Heart right ventricle (tissue), 16 donors: ENCODE measurements at places on chromosomes 2 and 18.

DNA sequence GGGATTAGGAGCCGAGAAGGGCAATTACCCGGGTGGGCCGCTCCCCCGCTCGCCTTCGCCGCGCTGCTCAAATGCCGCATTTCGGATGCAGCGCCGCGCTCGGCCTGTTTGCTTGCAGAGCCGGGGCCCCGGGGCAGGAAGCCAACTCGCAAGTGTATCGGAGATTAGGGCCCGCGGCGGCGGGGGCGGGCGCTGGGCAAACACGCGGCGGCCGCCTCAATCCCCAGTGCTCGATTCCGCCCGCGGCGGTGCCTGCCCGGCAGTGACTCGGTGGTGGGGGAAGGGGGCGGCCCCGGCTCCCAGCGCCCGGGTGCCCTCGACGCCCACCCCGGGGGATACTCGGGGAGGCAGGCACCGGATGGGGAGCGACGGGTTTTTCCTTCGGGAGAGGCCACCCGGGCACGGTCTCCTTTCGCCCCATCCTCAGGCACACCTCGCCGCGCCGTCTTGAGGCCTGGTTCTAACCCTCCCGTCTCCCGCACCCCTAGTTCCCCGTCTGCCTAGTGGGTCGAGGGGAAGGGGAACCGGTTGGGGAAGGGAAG lies 26.6 kb upstream of the NOTO start:
- DNase-seq: peak; percentile 85

DNA sequence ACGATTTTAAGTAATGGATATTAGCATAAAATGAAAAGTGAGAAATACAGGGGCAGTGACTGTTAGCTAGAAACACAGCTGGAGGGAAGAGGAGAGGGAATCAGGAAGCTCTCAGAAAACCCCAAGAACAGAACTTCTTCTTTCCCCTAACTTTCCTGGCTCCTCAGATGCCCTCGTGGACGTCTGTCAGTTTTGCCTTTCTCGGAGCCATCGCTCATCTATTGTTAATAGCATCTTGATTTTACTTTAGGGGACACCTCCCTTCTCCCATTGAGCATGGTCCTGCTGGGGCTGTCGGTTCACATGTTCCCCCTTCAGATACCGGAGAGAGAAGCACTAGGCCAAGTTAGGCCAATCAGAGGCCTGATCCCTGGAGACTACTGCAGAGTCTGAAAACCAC lies 2.3 kb upstream of the PLEK start:
- DNase-seq: no peak

GRCh38 chr2:174666845-174667244 lies 69.2 kb upstream of the WIPF1 start:
- DNase-seq: no peak

- no peak for DNase-seq
These were observed 67.0 kb downstream of the ZEB2 start for GRCh38 chr2:144452989-144453336.

DNA sequence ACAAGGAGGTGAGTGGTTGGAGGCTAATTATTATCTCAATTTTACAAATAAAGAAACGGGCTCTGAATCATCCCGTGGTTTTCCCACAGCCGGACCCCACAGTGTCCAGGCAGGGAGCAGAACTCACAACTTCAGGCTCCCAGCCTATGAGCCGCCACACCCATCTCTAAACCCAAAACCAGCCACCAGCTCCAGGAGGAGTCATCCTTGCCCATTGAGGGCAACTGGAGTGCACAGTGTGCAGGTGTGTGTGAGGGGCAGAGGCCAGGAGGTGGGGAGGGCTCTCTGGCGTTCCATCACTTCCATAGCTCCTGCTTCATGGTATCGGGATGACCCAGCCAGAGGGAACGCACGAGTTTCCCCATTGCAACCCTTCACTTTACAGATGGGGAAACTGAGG lies 144.5 kb downstream of the CYP26B1 start:
- DNase-seq: no peak

DNA sequence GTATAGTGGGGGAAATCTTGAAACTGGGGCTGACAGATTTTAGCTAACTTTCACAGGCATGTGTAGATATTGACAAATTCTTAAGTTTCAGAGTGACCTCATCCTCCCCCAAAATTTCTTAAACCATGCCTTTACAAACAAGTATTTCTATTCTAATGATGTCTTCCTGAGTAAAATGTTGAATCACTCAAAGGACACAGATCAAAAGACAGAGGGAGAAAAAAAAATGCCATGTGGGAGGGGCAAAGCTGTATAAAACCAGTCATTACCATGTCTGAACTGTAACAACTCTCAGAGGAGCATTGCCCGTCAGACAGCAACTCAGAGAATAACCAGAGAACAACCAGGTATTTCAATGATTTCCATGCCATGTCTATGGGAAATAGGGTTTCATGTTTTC lies at the start of gene SERPINB2:
Gene SERPINB2 (plus strand): TSS at position 282 of the 400 bp plus-strand sequence. CDS start 3,740 bp downstream, outside the sequence.
- DNase-seq: no peak

DNA sequence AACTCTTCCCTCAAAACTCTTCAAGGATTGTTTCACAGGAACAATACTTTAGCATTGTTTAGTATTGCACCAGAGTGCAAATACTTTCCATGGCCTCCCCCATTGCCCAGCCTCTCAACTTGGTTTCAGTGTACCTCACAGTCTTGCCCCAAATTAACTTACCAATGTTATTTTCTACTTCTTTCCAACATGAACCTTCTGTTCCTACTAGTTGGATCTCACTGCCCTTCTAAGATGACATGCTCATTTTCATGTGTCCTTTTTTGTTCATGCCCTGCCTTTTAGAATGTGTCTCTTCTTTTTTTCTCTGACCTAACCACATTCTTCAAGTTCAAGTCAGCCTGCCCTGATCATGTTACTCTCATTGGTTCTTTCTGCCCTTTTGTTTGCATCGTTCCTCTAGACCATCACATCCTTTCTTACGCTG lies 4.1 kb downstream of the SPATS2L start:
- DNase-seq: no peak

DNA sequence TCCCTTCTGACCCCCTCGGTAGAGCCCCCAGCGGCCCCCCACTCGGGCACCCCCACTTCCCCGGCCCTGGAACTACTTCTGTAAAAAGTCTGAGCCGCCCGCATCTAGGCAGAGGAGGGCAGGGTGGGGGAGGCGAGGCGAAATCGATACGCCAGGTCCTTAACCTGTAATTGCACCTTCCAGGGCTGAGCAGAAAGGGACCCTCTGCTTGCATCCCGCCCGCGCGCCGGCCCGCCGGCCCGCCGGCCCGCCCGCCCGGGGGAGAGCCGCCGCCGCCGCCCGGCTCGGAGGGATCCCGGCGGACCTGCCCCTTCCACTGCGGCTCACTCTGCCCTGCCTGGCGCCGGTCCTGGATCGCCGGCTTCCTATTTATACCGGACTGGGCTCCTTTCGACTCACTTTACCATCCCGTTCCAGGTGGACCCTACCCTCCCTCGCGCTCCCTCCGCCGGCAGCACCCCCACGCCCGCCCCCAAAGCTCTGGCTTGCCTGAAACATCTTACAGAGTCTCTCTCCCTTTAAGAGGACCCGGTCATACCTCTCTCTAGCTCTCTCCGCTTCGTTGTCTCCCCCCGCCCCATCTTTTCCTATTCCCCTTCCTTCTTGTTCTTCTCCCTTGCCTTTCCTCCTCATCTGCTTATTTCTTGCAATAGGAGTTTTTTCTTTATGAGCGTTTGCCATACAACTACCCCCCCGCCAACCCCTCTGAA lies 797 bp downstream of the KLHL14 start:
- peak; percentile 8 for DNase-seq

DNA sequence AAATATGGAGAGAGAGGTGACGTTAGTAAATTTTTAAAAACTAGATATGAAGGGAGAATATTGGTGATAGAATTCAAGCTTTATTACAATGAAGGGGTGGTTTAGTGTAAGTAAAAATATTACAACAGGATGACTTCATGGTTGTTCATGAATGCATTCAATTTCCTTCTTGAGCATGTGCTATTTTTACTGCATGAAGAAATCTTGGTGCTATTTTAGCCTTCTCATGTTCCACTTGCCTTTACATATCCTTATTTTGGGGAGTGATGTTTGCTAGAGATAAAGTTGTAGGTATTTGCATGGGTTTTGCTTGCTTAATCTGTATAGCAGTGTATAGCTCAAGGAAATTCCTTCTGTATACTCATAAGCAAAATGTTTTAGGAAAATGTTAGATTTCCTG lies 195.0 kb upstream of the MMADHC start:
- no peak for DNase-seq

DNA sequence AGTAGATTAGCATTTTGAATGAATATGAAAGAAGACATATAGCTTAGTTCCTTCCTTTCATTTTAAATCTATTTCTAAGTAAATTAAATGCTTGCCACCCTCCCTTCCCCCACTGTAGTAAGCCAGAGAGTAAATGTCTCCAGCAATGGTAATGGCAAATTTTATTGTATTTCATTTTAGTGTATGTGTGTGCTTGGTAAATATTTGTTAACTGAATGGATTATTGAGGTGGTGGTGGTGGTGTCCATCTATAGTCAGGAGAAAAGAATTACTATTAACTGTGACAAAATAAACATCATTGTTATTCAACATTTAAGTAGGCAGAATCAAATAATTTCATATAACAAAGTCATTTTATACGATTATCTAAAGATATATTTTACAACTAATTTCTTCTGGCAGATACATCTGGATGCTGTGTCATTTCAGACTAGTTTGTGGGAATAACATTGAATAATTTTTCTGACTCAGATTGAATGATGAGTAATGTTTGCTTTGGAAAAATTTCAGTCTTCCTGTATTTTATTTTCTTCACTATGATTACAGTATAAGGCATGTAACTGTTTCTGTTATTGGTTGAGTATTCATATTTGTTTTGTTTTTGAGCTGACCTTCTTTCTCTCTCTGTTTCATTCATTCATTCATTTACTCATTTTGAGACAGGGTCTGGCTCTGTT lies 18.3 kb downstream of the ASXL3 start:
- DNase-seq: no peak

DNA sequence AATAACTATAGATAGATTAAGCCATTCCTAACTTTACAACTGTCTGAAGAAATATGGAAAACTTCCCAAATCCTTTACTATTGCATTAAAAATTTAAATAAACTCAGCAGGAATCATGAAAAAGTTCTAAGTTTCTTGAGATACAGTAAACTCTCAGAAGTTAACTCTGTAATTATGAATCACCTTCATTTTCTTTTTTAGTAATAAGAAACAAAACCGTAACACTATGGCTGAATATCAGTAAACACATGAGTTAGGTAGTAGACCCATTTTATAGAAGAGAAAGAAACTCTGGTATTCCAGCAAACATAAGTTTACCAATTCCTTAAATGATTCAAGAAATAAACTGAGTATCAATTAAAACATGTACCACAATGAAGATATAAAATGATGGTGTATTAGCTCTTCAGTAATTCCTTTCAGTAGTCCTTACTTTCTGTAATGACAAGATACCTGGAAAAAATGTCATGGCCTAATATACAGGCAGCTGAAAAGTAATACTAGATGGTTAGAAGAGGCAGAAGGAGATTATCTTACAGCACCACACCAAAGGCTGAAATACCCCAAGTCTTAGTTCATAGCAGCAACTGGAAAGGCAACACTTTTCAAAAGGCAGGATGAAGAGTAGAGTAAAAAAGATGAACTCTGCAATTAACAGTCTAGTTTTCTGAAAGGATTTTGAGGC lies 11.5 kb downstream of the TRIP12 start:
- no peak for DNase-seq

GRCh38 chr2:8893978-8894820 lies 56.8 kb upstream of the KIDINS220 start:
- DNase-seq: no peak

DNA sequence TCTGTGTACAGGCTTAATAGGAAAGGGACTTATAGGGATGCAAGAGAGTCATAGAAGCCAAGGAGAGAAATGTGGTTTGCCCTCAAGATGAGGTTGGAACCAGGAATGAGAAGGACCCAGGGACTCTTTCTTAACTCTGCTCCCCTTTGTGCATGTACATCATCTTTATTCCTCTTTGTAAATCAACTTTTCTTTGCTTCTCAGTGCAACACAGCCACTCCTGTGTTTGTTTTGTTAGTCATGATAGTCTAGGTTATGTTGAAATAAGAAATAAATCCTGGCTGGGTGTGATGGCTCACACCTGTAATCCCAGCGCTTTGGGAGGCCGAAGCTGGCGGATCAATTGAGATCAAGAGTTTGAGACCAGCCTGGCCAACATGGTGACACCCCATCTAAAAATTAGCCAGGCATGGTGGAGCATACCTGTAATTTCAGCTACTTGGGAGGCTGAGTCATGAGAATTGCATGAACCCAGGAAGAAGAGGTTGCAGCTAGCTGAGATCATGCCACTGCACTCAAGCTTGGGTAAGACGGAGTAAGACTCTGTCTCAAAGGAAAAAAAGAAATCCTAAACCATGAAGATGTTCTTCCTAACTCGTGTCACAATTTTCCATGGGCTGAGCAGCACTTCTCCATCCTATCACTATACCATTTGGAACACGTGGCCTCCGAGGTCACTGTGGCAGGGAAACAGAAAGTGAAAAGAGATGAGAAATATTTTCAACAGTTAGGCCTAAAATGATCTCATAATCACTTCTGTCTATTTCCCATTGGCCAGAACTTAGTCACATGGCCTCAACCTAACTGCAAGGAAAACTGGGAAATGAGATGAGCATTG lies 73.0 kb upstream of the TMEM17 start:
- DNase-seq: no peak

DNA sequence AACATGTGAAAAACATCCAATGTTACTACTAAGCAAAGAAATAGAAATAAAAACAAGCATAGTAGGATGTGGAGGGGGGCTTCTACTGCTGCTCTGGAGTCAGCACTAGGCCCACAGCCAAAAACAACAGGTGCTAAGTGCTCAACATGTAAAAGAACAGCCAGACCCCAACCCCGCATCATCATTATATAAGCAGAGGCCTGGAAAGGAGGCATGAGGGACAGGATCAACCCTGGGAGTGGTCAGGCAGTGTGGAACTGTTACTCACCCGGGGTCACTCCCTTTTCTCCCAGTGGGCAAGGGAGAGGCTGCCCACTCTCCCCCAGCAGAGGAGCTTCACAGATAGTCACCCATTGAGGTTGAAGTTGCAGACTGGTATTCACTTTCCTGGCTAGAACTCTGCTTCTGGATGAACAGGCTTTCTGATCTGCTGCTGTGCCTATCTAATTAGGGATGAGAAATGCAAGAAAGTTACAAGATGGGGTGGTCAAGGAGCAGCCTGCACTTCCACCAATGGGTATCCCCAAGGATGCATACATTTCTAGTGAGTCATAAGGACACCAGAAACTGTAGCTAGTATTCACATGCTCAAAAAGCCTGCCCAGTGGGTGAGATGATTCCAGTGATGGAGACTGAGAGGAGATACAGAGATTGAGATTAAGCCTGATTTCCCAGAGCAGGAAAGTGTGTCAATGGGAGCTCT lies 480.1 kb upstream of the TCF4 start:
- DNase-seq: no peak
